ENCODE measurements at places on chromosomes 12 and 14. TPM values are rescaled to one million over a fixed set of nuclear protein-coding genes. Genes with fewer than 3 reads are reported as not detected.
A peak's percentile ranks its signal among the peaks of the same experiment; 100 is the strongest.

- no peak for DNase-seq
Observed at GRCh38 chr12:62268956-62269355, 8.8 kb downstream of the USP15 start.

- DNase-seq = no peak
Observed at GRCh38 chr14:100762901-100763300, 36.2 kb downstream of the DLK1 start.

PGF gene
- total RNA-seq = 29.1 TPM

- no peak for DNase-seq
Observed at GRCh38 chr14:20400965-20401593, 12.2 kb downstream of the TEP1 start.

GRCh38 chr12:12432364-12432763 is 75.5 kb downstream of the BORCS5 start:
- DNase-seq = no peak

- DNase-seq = peak; percentile 79
Observed at GRCh38 chr12:119179335-119180021, 747 bp downstream of the HSPB8 start.

DNA sequence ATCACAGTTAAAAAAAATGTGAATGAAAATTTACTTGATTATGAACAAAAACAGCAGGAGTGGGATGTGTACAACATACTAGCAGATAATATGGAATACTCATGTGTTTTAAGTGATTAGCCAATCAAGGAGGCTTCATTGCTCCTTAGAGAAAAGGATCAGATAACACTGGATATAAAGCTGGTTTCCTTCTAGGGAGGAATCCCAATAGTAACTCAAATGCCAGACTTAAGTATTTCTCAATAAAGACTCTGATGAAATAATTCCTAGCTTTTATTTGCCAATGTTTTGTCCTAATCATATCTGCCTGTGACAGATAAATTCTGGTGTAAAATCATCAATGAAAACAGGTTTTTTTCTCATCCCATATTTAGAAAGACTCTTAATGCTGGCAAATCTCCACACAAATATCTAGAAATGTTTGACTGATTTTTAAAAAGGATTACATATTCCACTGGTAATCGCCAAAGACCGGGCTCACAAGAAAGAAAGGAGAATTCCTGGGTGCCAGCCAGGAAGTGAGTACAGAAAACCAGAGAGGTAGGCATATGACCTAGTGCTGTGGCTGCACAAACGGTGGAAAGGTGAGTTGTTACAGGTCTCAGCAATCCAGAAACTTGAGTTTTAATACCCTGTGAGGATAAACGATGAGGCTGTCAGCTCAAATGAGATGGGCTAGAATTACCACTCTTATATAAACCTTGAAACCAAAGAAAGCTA is 108.6 kb upstream of the TTC7B start:
- no peak for DNase-seq

GRCh38 chr12:122844366-122844971 is 9.2 kb downstream of the HIP1R start:
- no peak for DNase-seq

TMEM260 gene
- 17.7 TPM for total RNA-seq

GRCh38 chr12:18486036-18486435 is 224.7 kb downstream of the PIK3C2G start:
- no peak for DNase-seq

PCED1B gene
- total RNA-seq = 12.6 TPM

DNA sequence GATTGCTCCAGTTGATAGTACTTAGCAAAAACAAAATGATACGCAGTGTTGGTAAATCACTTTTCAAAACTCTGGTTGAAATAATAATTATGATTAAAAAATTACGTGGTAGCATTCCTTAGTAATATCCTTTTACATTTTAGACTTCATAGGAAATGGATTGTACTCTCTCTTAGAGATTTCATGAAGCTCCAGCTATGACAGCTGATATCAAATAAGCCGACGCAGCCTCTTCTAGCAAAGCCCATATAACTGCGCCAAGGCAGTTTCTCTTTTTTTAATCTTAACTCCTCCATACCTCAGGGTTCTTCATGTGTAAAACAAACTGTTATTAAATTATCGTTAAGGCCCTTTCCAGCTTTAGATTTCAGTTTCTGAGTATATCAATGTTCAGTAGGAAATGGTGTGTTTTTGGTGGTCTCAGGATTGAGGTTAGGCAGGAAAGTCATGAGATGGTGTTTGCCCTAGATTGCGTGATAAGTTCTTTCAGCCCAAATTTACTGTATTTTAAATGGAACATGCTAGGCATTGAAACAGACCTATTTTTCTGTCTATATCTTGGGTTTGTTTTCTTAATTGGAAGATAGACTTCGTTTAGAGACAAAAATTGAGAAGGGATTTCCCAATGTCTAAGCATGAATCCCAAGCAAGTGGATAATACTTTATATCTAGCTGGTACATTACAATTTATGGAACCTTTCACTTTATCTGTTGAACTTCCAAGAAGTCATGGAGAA is 902 bp upstream of the CFL2 start:
- no peak for DNase-seq

DNA sequence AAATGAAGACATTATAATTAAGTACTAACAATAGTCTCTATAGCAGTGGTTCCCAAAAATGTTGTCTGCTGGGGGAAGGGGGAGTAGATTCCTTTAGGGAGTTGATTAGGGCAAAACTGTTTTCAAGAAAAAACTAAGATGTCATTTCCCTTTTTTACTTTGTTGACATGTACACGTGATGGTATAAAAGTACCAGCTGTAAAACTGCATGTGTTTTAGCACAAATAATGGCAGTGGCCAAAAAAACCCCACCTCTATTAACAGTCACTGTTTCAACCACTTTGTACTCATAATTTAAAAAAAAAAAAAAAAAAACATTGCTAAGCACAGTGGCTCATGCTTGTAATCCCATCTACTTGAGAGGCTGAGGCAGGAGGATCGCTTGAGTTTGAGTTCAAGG is 61.7 kb downstream of the PPP1R12A start:
- DNase-seq = no peak

- no peak for DNase-seq
Observed at GRCh38 chr12:118958520-118958919, 22.8 kb upstream of the SRRM4 start.

DNA sequence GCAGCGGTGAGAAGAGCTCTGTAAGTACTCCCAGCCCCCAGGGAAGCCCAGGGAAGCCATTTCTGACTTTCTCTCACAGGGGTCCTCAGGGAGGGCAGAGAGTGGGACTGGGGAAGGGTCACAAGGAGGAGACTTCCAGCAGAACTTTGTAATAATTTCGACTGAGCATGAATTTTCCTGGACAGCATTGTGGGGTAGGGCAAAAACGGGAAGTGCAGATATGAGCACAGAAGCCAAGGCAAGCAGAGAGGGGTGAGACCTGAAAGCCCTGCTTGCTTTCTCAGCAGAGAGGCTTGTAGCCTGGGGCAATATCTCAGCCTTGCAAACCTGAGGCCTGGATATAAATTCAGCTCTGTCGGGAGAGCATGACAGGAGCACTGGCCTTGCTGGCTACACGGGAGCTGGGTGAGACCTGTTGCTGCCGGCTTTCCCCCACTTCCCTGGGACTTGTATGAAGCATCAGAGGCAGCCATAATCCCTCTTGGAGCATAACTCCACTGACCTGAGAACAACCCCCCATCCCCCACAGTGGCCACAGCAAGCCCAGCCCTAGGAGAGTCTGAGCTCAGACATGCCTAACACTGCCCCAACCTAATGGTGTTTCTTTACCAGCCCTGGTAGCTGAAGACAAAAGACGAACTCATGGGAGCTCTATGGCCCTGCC is 9.8 kb upstream of the IQSEC3 start:
- DNase-seq = no peak

- no peak for DNase-seq
Observed at GRCh38 chr12:49068879-49069506, 786 bp downstream of the RHEBL1 start.

SLC22A17 gene
- 25.8 TPM for total RNA-seq

GPRC5A gene
- total RNA-seq = 36.6 TPM

DNA sequence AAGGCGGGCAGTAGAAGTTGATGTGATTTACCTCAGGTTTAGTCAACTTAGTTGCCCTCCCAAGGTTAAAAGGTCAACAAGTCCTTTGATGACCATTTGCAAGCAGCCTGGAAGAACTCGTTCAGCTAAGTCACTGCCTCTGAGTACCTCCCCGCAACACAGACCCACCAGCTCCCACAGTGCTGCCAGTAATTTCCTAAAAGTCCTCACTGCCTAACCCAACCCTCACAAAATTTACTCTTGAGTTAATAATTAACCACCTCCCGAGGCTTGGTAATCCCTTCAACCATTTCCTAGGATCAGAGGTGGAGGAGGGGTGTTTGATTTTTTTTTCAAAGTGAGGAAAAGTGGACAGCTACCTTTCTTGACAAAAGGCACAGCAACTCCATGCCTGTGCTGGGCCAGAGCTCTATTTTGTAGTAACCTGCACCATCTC is 55.8 kb downstream of the MAP3K9 start:
- DNase-seq = no peak

GRCh38 chr12:54189198-54189539 is 384 bp upstream of the SMUG1 start:
- no peak for DNase-seq

KIF26A gene
- total RNA-seq = 4.6 TPM

PLEK2 gene
- 1.3 TPM for total RNA-seq

GRCh38 chr14:103480595-103480994 is 42.0 kb downstream of the CKB start:
- DNase-seq = no peak

DNA sequence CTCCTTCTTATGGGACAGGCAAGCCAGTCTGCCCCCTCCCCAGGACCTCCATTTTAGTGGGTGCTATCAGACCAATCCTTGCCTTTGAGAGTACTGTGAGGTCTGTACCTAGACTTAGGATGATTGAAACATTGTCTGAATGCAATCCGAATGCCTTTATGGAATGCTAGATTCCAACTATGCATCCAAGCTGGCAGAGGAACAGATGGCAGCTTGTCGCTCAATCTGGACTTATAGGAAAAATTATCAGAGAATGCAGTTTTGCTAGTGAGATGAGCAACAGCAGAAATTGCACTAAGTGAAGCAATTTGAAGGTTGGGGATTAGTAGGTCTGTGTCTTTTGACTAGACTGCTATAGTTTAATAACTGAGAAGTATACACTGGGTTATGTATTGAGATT is 109.1 kb downstream of the DYRK2 start:
- DNase-seq = no peak

DNA sequence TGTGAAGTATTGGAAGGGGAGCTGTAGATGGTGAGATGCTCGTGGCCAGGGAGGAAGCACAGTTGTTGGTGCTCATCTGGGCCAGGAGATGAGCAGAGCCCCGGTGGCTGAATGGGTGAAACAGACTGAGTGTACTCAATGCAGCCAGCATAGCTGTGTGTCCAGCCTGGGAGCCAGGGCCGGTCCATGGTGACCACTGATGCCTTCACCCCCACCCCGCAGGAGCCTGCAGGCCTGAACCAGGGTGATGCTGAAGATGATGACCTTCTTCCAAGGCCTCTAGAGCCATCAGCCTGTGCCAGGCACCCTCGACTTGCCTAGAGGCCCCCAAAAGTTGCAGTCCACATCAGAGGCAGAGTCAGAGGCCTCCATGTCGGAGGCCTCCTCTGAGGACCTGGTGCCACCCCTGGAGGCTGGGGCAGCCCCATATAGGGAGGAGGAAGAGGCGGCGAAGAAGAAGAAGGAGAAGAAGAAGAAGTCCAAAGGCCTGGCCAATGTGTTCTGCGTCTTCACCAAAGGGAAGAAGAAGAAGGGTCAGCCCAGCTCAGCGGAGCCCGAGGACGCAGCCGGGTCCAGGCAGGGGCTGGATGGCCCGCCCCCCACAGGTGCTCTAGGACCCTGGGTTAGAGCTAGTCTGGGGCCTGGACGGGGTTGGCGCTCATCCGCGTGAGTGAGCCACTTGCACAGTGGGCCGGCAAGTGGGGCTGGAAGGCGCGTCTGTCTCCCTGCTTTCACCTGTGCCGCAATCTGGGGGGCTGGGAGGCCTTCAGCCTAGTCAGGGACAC is 3.0 kb downstream of the TNFAIP2 start:
- DNase-seq = peak; percentile 73

BAG5 gene
- total RNA-seq = 30.8 TPM

ZNF385A gene
- 22.2 TPM for total RNA-seq

DNA sequence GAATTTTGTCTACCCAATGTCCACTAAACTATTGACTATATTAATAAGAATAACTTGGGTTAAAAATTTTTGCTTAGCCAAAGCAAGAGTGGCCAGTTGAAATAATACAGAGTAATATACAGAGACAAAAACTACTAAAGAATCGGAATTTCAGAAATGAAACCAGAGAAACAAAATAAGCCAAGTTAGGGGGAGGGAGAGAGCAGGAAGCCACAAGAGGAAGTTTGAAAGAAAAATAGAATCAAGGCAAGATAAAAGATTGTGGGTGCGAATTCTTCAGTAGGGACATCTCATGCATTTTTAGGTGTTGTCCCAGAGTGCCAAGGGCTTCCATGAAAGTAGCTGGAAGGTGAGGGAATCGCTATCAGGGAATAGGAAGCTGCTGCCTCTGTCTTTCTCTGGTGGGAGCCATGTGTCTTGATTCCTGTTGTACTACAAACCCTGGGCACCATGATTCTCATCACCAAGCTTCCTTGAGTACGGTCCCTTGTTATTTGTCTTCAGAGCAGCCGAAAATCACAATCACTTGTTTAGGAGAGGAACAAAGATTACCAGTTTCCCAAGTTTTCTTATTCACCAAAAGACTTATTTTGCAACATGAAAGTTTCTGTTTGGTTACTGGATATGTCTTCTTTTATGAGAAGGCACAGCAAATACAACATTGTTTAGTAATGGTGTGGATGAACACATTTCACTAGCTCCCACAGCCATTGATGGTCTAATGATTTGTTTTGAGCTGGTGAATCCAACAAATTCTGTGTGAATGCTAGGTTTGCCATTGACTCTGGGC is 16.7 kb downstream of the NEUROD4 start:
- no peak for DNase-seq

SELPLG gene
- total RNA-seq = 8.1 TPM

Measured in aorta (tissue), 5 donors.